Spleen (tissue), 13 donors: ENCODE measurements at places on chromosomes 3 and 15. TPM values are rescaled to one million over a fixed set of nuclear protein-coding genes. Genes with fewer than 3 reads are reported as not detected.

The ARPIN gene
- polyA plus RNA-seq = 3.1 TPM

The PRICKLE2 gene
- 0.27 TPM for polyA plus RNA-seq

The FLNB gene
- polyA plus RNA-seq = 70.3 TPM

The CYB561D2 gene
- polyA plus RNA-seq = 27.2 TPM

The PYGO1 gene
- polyA plus RNA-seq = 0.22 TPM

The PPM1L gene
- 0.63 TPM for polyA plus RNA-seq

The RARRES1 gene
- polyA plus RNA-seq = 20.9 TPM

- H3K36me3 ChIP-seq = no peaks in the 10 kb centered on the region
- H3K4me3 ChIP-seq = no peak overlapping the region
- no peaks in the 10 kb centered on the region for H3K4me1 ChIP-seq
- H3K27me3 ChIP-seq = no peaks in the 10 kb centered on the region
- H3K27ac ChIP-seq = no peak overlapping the region
These were observed 450.8 kb upstream of the NAALADL2 start for GRCh38 chr3:174408310-174408709.

GRCh38 chr3:123028233-123028828 lies 768 bp upstream of the SEMA5B start:
- no peak for DNase-seq
- H3K27me3 ChIP-seq = peaks cover 30% of the 10 kb centered on the region
- no peak overlapping the region for H3K27ac ChIP-seq
- peaks cover 35% of the 10 kb centered on the region for H3K4me1 ChIP-seq
- H3K36me3 ChIP-seq = no peaks in the 10 kb centered on the region

DNA sequence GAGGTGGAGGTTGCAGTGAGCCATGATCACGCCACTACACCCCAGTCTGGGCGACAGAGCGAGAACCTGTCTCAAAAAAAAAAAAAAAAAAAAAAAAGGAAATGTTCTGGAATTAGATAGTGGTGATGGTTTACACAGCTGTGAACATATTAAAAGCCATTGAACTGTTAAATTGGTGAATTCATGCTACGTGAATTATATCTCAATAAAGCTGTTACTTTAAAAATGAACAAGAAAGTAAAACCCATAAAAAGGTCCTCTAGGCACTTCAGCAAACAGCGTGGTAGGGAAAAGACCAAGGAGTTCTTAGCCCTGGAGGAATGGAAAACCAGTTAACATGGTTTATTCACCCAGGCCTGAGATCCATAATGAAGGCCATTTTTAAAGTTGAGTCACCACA lies 180.1 kb downstream of the ATG7 start:
- H3K27me3 ChIP-seq = no peaks in the 10 kb centered on the region
- no peak overlapping the region for H3K4me3 ChIP-seq
- H3K36me3 ChIP-seq = no peaks in the 10 kb centered on the region
- DNase-seq = no peak
- no peaks in the 10 kb centered on the region for H3K4me1 ChIP-seq

DNA sequence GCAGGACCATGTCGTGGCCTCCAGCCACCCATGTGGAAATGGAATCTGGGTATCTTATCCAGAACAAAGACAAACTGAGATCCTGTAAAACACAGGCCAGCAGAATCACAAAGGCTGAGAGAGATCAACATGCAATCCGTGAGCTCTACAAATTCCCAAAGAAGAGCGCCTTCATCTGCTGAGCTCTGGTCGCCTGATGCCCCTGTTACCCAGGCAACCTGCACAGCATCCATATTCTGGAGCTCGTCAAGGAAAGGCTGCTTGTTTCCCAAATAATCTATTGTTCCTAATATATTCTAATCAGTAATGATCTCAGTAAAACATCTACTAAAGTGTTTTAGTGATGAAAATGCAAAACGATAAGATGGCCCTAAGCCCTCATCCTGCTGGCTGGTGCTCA lies 133.6 kb downstream of the OCA2 start:
- no peaks in the 10 kb centered on the region for H3K27me3 ChIP-seq
- no peaks in the 10 kb centered on the region for H3K4me1 ChIP-seq
- DNase-seq = no peak
- H3K4me3 ChIP-seq = no peak overlapping the region
- no peaks in the 10 kb centered on the region for H3K36me3 ChIP-seq
- no peak overlapping the region for H3K27ac ChIP-seq

GRCh38 chr3:68919000-68919399 lies 13.3 kb downstream of the TAFA4 start:
- H3K27ac ChIP-seq = no peak overlapping the region
- H3K4me3 ChIP-seq = no peak overlapping the region
- peaks cover 10% of the 10 kb centered on the region for H3K27me3 ChIP-seq
- H3K36me3 ChIP-seq = no peaks in the 10 kb centered on the region

- no peaks in the 10 kb centered on the region for H3K27me3 ChIP-seq
- H3K27ac ChIP-seq = no peak overlapping the region
These were observed 80.5 kb downstream of the CRTC3 start for GRCh38 chr15:90610190-90610589.

- no peaks in the 10 kb centered on the region for H3K27me3 ChIP-seq
- DNase-seq = no peak
- peaks cover 11% of the 10 kb centered on the region for H3K4me1 ChIP-seq
- H3K36me3 ChIP-seq = no peaks in the 10 kb centered on the region
- no peak overlapping the region for H3K27ac ChIP-seq
These were observed 6.7 kb upstream of the CMTM7 start for GRCh38 chr3:32384938-32385337.

DNA sequence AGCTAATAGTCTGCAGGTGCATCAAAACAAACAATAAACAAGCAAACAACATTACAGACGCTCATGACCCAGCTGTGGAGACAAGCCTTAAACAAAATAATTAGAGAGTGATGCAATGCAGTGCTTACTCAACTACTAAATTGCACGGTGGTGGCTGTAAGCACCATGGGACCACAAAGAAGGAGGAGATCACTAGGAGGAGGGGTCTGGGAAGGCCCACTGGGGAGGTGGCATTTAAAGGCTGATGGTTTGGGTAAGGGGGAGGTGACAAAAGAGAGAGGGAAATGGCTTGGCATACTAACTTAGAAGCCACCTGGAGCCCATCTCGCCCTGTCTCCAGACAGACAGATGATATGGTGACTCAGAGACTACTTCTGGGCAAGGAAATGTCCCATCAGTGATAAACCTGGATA lies 516.7 kb downstream of the FOXP1 start:
- peak overlapping the region; percentile 94 for H3K27ac ChIP-seq
- peak overlapping the region; percentile 6 for H3K4me3 ChIP-seq
- no peaks in the 10 kb centered on the region for H3K36me3 ChIP-seq
- no peak for DNase-seq
- H3K4me1 ChIP-seq = peaks cover 93% of the 10 kb centered on the region
- no peaks in the 10 kb centered on the region for H3K27me3 ChIP-seq

DNA sequence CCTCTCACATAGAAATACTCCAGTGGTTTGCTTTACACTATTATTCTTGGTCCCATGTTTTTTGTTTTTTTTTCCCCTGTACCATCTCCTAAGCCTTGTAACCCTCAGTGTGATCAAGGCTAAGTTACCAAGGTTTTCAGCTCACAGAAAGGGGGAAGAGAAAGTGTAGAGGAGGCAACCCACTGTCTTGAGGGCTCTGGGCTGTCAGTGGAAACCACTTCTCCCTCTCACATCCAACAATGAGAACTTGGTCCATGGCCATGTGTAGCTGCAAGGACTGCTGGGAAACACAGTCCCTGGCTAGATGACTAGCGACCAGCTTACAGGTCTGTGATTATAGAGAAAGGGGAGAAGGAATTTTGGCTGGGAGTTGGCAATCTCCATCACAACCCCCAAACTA lies 30.3 kb downstream of the GPD1L start:
- H3K36me3 ChIP-seq = peaks cover 4% of the 10 kb centered on the region
- no peak overlapping the region for H3K27ac ChIP-seq
- no peak for DNase-seq

GRCh38 chr3:25044762-25045710 lies 383.0 kb upstream of the RARB start:
- H3K27ac ChIP-seq = no peak overlapping the region
- H3K27me3 ChIP-seq = no peaks in the 10 kb centered on the region
- no peaks in the 10 kb centered on the region for H3K4me1 ChIP-seq
- no peak for DNase-seq
- no peak overlapping the region for H3K4me3 ChIP-seq

GRCh38 chr15:92033314-92033713 lies 179.8 kb downstream of the SLCO3A1 start:
- DNase-seq = no peak
- no peaks in the 10 kb centered on the region for H3K27me3 ChIP-seq
- H3K4me3 ChIP-seq = no peak overlapping the region
- no peaks in the 10 kb centered on the region for H3K36me3 ChIP-seq
- no peak overlapping the region for H3K27ac ChIP-seq

- H3K36me3 ChIP-seq = no peaks in the 10 kb centered on the region
- H3K27me3 ChIP-seq = no peaks in the 10 kb centered on the region
- DNase-seq = peak; percentile 66
- no peak overlapping the region for H3K4me3 ChIP-seq
- H3K27ac ChIP-seq = no peak overlapping the region
These were observed 29.7 kb upstream of the KLF13 start for GRCh38 chr15:31296646-31297574.

- H3K36me3 ChIP-seq = no peaks in the 10 kb centered on the region
- H3K4me1 ChIP-seq = peaks cover 90% of the 10 kb centered on the region
- no peak overlapping the region for H3K4me3 ChIP-seq
- no peak for DNase-seq
- H3K27me3 ChIP-seq = no peaks in the 10 kb centered on the region
These were observed 38.4 kb downstream of the PLCL2 start for GRCh38 chr3:16923112-16923511.

DNA sequence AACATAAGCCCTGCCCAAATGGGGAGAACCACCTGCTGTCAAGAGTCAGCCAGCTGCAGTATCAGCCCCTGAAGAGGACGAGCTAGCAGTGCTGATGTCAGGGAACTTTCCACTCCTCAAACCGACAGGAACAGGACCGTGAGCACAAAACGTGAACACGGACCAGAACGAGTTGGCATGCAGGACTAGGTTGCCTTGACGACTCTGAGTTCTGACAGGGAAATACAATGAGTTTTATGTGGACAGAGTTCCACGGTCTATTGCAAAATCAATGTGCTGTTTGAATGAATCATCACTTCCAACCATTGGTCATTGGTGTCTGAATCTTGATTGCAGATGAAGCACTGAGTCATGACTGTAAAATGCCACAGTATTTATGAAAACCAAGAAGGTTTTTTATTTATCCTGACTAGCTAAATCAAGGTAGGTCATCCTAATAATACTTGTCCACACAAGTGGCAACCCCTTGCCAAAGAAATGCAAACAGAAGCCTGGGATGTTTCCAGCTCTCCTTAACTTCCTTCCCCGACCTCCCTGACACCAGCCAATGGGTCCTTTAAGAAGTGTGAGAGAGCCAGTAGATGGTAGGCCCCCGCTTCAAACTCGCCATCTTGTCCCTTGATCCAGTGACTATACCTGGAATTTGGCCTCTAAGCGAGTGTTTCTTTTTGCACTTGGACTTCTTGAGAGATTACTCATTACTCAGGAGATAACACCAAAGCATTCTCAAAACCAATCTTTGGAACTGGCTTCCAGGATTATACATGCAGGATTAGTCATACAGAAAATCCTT lies 119.6 kb downstream of the ASB7 start:
- no peaks in the 10 kb centered on the region for H3K27me3 ChIP-seq
- no peaks in the 10 kb centered on the region for H3K4me1 ChIP-seq

GRCh38 chr3:167750272-167750971 lies 14.9 kb downstream of the SERPINI1 start:
- no peak for DNase-seq
- peak overlapping the region; percentile 39 for H3K4me3 ChIP-seq
- peak overlapping the region; percentile 60 for H3K27ac ChIP-seq
- no peaks in the 10 kb centered on the region for H3K36me3 ChIP-seq
- H3K4me1 ChIP-seq = peaks cover 23% of the 10 kb centered on the region

GRCh38 chr3:72266016-72266370 lies 481.0 kb upstream of the PROK2 start:
- DNase-seq = no peak
- H3K27ac ChIP-seq = no peak overlapping the region
- no peaks in the 10 kb centered on the region for H3K27me3 ChIP-seq
- no peaks in the 10 kb centered on the region for H3K36me3 ChIP-seq
- no peak overlapping the region for H3K4me3 ChIP-seq

DNA sequence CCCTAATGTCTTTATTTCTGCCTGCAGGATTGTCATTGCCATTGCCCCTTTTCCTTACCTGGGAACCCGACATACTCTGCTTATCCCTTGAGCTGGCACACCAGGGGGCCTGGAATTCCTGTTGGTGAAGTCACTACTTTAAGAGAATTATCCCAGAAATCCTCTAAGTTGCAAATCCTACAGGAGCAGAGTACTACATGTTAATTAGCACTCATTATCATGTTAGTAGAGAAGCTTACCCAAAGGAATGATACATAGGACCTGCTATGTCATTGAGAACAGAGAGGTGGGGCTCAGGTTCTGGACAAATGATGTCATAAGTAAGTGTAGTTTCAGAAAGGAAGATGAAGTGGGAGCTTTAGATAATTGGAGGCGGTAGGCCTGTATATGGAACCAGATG lies 27.4 kb downstream of the SCG5 start:
- no peaks in the 10 kb centered on the region for H3K27me3 ChIP-seq
- H3K36me3 ChIP-seq = no peaks in the 10 kb centered on the region
- no peak overlapping the region for H3K27ac ChIP-seq

DNA sequence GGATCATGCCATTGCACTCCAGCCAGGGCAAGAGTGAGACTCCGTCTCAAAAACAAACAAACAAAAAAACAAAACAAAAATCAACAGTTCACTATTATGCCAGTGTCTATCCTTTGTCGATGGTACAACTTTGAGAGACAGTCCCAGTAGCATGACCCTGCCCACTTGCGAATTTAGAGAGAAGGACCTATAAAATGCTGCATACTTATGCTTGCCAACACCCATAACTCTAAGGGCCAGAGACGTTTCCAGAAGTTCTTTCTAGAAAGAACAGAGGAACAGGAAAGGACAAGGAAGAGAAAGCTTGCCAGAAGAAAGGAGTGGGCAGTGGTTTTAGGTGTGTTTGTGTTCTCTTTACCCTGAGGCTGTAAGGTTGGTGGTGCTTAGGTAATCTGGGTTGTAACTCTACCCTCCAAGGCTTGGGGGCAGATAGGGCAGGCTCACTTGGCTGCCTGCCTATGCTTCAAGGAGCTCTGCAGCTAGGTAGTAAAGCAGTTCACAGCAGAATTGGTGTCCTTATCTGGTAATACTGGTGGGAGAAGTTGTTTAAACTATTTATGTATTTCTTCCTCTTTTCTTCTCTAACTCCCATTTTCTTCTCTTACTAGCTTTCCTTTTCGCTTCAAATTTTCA lies 50.6 kb upstream of the SPPL2A start:
- no peaks in the 10 kb centered on the region for H3K27me3 ChIP-seq
- H3K4me3 ChIP-seq = no peak overlapping the region
- no peaks in the 10 kb centered on the region for H3K36me3 ChIP-seq

DNA sequence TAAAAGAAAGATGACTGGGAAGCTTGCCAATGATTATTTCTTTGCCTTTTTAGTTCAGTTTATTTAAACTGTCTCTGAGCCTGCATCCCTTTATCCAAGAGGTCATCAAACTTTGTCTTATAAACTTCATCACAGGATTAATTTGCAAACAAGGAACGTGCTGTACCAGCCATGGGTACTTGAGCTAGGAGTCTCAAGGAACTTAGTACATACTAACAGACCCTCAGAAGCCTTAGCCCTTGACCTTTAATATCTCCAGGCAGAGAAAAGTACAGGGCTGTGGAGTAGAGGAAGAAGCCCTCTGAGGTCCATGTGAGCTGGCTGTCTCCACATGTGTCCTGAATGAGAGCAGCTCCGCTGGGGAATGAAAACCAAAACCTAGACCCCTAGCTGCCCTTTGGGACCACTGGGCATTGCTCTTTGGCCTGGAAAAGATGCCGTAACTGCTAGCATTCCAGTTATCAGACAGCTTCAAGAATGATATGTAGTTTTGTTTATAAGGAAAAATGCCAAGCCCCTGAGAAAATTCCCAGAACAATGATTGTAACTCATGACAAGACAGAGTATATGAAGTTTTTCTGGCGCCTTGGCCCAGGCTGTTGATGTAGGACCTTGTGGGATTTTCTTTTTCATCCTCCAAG lies 92.1 kb downstream of the ASB7 start:
- H3K4me3 ChIP-seq = no peak overlapping the region
- no peak for DNase-seq
- peaks cover 5% of the 10 kb centered on the region for H3K4me1 ChIP-seq
